ENCODE measurements at places on chromosomes 5 and 9.

DNA sequence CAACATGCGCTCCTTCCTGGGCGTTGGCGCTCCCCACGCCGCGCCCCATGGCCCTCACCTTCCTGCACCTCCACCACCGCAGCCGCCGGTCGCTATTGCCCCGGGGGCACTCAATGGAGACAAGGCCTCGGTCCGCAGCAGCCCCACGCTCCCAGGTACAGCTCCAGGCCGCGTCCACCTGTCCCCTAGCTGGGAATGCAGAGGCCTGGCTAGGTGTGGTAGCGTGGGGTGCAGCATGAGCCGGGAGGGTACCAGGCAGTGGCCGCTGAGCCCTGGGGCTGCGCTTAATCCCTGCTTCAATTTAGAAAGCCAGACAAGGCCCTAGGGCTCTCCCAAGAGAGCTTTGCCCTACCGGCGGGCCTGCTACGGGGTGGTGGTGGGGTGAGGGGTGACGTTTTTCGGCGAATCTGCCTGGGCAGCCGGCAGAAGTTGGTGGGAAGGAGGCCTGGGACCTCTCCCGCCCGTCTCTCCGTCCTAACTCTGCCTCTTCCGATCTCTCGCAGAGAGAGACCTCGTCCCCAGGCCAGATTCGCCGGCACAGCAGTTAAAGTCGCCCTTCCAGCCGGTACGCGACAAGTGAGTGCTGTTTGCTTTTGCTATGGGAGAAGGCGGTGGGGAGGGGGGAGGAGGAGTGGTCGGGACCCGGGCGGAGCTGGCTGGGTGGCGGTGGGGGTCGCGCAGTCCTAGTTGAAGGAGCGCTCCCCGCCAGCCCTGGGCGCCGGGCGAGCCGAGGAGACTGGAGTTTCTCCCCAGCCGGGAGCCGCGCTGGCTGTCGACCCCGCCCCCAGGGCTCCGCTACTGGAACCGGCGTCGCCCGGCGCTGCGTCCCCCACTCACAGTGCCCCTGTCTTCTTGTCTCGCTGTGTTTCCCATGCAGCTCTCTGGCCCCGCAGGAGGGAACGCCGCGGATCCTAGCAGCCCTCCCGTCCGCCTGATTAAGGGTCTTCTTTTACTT is 4.8 kb downstream of the IRX1 start:
- no peak for DNase-seq

DNA sequence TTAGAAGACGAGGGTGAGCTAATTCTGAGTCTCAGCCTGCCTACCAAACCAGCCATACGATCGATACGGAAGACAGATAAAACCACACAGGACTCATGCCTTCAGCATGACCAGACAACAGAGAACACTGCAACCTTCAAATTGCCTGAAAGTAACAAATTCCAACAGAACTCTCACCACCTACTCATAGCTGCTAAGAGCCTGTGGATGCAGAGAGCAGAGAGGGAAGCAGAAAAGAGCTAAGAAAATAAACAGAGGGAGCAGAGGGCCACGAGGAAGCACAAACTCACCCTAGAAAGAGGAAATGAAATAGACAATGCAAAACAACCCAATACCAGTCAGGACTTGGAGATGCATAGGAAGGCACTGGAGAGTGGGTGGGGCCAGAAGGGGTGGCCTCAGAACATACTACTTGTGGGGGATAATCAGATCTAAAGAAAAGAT is 86.7 kb upstream of the TAS2R1 start:
- DNase-seq, result no peak

- no peak for DNase-seq
Observed at GRCh38 chr9:89899573-89899972, 294.8 kb downstream of the GADD45G start.

DNA sequence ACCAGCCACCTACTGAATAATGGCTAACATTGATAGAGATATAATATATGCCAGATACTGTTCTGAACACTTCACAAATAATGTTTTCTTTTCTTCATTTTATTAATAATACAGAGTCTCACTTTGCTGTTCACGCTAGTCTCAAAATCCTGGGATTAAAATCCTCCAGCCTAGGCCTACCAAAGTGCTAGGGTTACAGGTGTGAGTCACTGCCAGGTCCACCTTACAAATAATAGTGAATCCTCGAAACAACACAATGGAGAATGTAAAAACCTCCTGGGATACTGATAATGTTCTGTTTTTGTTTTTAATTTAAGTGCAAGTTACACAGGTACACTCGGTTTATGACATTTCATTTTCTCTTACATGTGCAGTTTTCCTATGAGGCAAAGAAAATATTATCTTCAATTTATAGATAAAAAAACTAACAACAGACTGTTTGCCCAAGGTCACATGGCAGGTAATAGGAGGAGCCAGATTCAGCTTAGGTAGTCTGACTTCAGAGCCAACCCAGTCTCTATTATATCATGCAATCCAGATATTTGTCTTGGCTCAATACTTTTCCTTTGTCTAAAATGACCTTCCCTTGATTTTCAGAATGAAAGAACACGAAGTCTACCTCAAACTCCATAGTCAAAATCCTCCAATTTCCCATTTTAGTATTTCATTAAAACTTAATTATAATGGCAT is 7.8 kb downstream of the ZFR start:
- DNase-seq, result no peak

DNA sequence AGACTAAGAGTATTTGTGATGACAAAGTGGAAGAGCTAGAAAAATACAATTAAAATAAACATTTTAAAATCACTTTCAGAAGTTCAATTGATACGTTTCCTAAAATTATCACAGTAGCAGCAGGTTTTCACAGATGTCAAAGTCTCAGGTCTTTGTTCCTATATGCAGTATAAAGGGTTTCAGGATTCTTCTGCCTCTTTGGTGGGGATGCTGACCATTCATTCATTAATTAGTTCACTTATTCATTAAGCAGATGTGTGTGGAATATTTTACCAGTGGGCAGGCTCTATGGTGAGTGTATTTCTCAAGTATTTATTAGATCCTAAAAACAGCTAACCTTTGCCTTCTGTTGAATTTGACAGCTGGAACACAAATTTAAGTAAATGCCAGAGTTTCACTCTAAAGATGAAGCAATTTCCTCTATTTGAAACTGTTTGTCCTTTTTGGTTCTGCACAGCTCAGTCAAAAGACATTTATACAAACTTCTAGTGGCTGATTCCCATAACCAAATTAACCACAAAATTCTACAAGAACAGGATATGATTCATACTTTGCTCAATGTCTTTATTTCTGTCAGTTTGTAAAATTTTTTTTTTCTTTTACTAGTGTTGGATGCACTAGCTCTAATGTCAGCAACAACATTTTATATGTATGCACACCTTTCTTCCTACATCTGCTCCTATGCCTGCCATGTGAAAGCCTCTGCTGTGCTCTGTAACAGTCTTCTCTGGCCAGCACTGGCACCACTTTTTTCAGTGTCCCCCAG is 75.9 kb upstream of the PRR16 start:
- no peak for DNase-seq

GRCh38 chr9:94014066-94014654 is 59.0 kb upstream of the BARX1 start:
- DNase-seq, result peak; percentile 57

DNA sequence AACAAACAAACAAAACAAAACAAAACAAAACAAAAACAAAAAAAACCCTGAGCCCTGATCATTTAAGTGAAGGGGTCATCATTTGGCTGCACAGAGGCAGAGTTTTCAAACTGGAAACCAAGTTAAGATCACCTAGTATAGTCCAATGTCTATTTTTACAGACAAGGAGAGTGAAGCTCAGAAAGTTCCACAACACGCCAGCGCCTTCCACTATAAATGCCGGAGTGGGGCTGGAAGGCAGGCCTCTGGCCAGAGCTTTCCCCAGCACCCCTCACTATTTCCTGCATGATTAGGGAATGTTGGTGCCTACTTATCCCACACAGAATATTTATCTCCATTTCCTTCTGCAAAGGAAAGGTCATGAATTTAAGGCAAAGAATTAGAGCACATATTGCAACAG is 319.7 kb upstream of the WWC1 start:
- DNase-seq, result no peak

GRCh38 chr9:99140685-99141314 is 35.9 kb downstream of the TGFBR1 start:
- DNase-seq, result peak; percentile 57

DNA sequence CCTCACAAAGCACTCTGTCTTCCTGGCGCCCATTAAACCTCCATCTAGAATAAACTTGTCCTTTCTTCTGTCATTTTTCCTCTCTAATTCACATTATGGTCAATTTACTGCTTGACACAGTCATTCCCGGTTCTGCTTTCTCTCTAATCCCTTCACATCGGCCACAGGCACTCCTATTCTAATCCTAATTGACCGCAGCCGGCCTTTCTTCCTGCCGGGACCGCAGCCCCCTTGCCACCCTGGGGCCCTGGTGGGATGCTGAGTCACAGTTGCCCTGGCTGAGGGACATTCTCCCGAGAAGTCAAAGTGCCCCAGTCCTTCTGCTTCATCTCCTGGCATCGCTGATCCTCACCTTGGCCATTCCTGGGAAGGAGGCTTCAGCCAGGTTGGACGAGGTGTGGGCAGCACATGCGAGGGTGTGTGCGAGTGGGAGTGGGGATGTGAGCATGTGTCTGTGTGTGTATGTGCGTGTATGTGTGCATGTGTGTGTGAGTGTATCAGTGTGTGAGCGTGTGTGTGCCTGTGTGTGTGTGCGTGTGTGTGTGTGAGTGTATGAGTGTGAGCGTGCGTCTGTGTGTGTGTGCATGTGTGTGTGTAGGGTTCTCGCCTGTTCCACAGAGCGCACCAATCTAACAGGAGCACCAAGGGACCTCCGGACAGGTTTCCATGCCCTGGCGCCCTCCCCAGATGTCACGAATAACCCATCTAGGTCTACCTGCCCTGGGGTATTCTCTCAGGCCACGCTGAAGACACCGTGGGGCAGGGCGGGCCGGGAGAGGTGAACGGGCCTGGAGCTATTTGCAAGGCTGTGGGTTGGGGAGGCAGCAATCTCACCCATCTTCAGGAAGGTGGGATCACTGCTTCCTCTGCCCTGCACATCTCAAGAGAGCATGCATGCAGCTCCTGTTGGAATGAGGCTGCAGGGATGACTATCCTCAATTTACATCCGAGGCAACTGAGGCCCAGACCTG is 191.2 kb downstream of the PAX5 start:
- DNase-seq, result no peak

- DNase-seq, result no peak
Observed at GRCh38 chr5:155700333-155700732, 626.6 kb upstream of the SGCD start.

DNA sequence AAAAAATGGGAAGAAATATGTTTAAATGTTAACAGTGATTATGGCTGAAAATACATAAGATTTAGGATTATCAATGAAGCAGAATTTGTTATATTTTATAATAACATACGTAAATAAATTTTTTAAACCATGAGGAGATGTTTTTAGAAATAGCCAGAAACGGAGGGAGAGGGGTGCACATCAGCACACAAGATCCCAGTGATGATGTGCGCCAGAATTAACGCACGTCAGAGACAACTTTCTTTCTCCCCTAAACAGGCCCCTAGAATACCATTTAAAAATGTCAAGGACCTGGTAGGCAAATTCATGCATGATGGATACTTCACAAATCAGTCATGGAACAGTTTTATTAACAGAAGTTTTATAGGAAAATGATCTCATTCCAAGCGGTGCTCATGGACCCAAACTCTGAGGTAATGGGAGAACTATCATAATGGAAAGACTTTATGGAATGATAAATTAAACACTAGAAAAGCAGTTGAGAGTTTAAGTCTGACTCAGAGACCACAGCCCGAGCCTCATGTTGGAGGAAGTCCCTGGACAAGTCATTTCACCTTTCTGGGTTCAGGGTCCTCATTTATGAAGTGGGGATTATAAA is 258.9 kb upstream of the GAS1 start:
- peak; percentile 36 for DNase-seq

- no peak for DNase-seq
Observed at GRCh38 chr5:91121347-91121993, 261.6 kb downstream of the ARRDC3 start.

- DNase-seq, result no peak
Observed at GRCh38 chr5:82208371-82208770, 69.8 kb downstream of the RPS23 start.

DNA sequence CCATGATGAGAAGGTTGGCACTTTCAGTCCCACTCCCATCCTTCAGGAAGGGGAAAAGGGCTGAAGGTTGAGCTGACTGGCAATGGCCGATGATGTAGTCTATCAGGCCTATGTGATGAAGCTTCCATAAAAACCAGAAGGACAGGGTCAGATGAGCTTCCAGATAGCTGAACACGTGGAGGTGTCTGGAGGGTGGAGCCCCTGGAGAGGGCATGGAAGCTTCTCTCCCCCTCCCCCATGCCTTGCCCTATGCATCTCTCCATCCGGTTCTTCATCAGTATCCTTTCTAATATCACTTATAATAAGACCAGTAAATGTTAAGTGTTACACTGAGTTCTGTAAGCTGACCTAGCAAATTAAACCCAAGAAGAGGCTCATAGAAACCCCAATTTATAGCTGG is 32.6 kb upstream of the SMU1 start:
- DNase-seq, result no peak

GRCh38 chr5:78592735-78593386 is 55.7 kb downstream of the LHFPL2 start:
- DNase-seq, result no peak

DNA sequence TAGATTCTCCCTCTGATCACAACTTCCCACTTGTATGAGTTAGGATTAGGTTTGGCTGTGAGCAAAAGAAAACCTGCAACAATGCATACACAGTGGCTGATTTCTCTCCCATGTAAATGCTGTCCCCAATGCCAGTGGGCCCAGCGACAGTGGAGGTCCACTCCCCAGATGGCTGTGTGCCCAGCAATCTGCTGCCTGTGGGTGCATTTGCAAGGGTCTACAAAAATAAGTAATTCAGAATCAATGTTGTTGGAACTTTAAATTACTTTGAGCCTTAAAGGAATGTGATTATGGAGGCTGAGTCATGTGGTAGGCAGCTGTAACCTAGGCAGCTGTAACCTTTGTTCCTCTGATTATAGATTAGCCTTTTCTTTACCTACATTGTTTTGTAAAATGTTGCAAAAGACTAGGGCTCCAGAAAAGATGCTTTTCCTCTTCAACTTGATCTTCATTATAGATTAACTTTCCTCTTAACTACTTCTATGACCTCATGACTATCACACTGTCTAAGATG is 14.2 kb upstream of the MXD3 start:
- DNase-seq, result no peak

GRCh38 chr9:76562511-76562911 is 103.5 kb downstream of the GCNT1 start:
- no peak for DNase-seq

Data from HEK293T (cell line).